Esophagus squamous epithelium (tissue), 5 donors: ENCODE measurements at places on chromosomes 6 and 20. TPM values are rescaled to one million over a fixed set of nuclear protein-coding genes. Genes with fewer than 3 reads are reported as not detected.
A peak's percentile ranks its signal among the peaks of the same experiment; 100 is the strongest.

DNA sequence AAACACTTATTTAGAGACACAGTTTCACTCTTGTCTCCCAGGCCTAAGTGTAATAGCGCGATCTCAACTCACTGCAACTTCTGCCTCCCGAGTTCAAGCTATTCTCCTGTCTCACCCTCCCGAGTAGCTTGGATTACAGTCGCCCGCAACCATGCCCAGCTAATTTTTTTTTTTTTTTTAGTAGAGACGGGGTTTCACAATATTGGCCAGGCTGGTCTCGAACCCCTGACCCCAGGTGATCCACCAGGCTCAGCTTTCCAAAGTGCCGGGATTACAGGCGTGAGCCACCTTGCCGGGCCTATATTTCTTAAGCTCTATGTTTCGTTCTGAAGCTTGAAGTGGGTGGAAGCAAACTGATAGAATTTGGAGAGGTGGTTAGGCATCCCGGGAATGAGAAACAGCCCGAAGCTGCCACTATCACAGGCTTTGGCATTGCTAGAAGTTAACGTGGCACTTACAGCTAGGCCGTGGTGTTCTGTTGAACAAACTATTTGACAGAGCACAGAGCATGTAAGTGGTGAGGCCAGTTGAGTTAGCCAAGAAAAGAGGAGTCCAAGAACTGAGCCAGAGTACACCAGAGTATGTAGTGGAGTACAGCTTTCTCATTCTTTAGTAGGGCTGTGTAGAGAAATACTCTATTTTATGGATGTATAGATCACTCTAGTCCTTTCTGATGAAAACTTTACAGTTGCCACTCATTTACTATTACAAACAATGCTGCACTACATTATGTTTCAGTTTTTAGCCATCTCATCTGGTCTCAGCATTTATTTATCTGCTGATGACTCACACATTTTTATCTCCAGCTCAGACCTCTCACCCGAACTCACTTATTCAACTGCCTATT is 62.0 kb upstream of the HFE start:
- no peaks in the 10 kb centered on the region for H3K27me3 ChIP-seq
- no peak overlapping the region for H3K4me3 ChIP-seq
- peaks cover 9% of the 10 kb centered on the region for H3K4me1 ChIP-seq
- DNase-seq, result no peak
- H3K36me3 ChIP-seq, result no peaks in the 10 kb centered on the region
- peak overlapping the region; percentile 97 for H3K27ac ChIP-seq

GFOD1 gene
- 16.1 TPM for total RNA-seq

FAM210B gene
- 40.6 TPM for total RNA-seq

FNDC11 gene
- not detected for total RNA-seq

PPP1R3G gene
- 1.1 TPM for total RNA-seq

DNA sequence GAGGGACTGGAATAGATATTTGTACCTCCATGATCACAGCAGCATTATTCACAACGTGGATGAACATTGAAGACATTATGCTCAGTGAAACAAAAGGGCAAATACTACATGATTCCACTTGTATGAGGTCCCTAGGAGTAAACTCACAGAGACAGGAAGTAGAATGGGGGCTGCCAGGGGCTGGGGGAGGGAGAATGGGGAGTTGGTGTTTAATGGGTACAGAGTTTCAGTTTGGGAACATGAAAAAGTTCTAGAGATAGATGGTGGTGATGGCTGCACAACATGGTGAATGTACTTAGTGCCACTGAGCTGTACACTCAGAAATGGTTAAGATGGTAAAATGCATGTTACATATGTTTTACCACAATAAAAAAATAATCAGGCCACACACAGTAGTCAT is 164.3 kb upstream of the RREB1 start:
- DNase-seq, result no peak
- no peak overlapping the region for H3K27ac ChIP-seq
- H3K4me3 ChIP-seq, result no peak overlapping the region
- peaks cover 13% of the 10 kb centered on the region for H3K4me1 ChIP-seq
- H3K27me3 ChIP-seq, result no peaks in the 10 kb centered on the region

GRCh38 chr6:35069262-35069661 is 71.9 kb downstream of the TCP11 start:
- no peak overlapping the region for H3K27ac ChIP-seq
- no peak for DNase-seq
- H3K4me1 ChIP-seq, result no peaks in the 10 kb centered on the region
- H3K4me3 ChIP-seq, result no peak overlapping the region

DNA sequence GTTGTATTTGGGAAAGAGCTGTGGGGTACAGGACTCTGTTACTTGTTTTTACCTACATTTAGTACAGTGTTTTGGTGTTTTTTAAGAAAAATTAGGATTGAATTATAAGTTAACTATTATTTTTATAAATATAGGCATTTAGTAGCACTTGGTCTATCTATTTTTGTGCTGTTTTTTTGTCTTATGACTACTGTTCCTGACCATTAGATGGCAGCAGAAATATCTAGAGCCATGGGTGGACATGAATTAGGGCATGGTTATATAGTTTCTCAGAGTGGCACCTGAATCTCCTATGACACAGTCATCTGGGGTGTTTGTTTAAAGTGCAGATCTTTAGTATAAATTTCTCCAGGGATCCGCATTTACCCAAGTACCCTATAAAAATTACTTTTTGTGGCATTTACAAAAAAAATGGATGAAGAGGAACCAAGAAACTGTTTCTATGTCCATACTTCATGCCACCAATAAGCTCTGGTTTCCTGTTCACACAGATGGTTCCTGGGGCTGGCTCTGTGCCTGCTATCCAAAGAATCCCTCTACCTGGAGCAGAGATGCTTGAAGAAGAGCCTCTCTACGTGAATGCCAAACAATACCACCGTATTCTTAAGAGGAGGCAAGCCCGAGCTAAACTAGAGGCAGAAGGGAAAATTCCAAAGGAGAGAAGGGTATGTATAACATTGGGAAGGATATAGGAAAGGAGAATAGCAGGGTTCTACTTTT is 19.8 kb downstream of the NFYA start:
- H3K4me3 ChIP-seq, result no peak overlapping the region
- no peak overlapping the region for H3K27ac ChIP-seq
- peaks cover 41% of the 10 kb centered on the region for H3K36me3 ChIP-seq

DNA sequence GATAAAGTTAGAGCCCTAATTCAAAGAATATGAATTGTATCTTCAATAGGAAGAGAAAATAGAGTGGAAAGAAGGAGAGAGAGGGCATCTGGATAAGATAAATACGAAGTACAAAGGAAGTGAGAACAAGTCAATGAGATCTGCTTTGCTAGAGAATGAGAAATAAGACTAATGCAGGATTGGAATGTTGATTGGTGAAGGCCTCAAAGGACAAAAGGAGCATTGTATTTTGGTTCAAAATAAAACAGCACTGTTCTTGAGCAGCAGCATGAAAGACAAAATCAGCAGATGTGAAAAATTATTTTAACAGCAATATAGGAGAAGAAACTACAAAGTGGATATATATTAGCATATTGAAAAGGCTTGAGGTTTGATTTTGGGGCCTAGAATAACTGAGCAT is 5.1 kb upstream of the TMEM244 start:
- no peak overlapping the region for H3K4me3 ChIP-seq
- no peaks in the 10 kb centered on the region for H3K36me3 ChIP-seq
- H3K4me1 ChIP-seq, result no peaks in the 10 kb centered on the region
- H3K27me3 ChIP-seq, result no peaks in the 10 kb centered on the region

DNA sequence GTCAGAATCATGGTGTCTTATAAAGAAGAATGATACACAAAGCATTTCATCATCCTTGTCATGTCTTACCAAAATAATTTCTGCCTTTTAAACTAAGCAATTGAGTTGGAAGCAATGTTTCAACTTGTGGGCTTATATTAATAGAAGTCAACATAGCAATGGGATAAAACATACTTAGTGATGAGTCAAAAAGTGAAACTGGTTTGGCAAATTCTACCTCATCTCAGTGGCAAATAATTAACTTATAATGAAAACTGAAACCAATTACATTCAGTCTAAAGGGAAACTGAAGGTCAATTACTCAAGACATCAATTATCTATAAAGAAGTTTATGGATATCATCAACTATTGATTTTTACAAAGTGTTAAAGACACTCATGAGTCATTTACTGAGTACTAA is 463.8 kb downstream of the BMP2 start:
- DNase-seq, result no peak
- no peak overlapping the region for H3K27ac ChIP-seq
- H3K4me3 ChIP-seq, result no peak overlapping the region
- no peaks in the 10 kb centered on the region for H3K4me1 ChIP-seq

GRCh38 chr20:37317994-37318640 is 27.8 kb upstream of the SRC start:
- H3K36me3 ChIP-seq, result peaks cover 45% of the 10 kb centered on the region
- H3K27ac ChIP-seq, result peak overlapping the region; percentile 34
- DNase-seq, result no peak
- peaks cover 51% of the 10 kb centered on the region for H3K4me1 ChIP-seq

NOL4L gene
- total RNA-seq, result 1.5 TPM

DNA sequence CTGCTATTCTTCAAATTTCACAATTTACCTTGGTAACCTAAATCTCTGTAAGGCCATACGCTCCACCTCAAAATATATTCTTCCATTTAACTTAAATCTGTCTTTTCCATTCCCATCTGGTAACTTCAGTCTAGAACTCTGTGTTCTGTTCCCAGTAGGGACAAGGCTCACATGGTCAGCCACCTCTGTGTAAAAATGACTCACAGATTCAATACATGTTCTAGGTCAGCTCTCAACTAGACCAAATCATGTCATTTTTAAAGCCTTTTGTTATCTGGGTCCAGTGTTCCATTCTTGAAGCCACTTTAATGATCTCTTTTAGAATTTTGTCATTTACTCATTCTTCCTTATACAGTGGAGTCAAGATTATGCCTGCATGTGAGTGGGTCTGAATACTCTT is 315.6 kb upstream of the CITED2 start:
- H3K27ac ChIP-seq, result no peak overlapping the region
- no peaks in the 10 kb centered on the region for H3K4me1 ChIP-seq
- no peak for DNase-seq
- no peaks in the 10 kb centered on the region for H3K27me3 ChIP-seq
- no peak overlapping the region for H3K4me3 ChIP-seq
- H3K36me3 ChIP-seq, result no peaks in the 10 kb centered on the region

DNA sequence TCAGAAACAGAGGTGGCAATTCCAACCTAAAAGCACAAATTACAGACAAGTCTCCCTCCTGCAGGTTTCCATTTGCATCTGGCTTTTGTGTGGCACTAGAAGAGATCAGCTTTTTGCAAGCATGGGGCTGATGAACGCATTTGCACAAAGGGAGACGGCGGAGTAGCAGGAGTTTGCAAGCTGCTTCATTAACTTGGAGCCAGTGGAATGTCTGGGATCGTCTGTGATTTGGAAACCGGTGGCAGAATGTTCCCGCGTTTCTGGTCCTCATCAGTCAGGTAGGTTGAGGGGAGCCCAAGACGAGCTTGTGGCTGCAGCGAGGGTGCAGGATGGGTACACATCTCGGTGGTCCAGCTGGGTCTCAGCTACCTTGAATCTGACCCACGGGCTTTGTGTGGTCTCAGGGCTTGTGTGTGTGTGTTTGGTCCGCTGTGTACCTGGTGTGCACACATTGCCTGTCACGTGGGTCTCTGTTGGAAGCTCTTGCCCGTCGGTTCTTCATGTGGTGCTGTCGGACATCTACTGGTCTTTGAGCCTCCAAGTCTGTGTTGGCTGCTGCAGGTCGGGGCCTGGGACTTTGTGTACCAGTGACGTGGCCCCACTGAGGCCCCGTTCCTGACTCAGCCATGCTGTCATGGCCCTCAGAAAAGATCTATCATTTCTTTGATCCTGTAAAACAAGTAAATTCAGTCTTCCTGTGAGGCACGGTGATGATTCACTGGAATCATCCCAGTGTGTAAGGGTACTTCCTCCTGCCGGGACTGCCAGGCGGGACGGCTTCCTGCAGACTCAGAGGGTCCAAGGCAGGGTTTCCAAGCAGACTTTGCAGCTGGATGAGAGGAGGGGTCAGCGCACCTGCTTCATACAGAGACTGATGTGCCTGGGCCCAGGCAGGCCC is 12.4 kb upstream of the MYT1 start:
- no peak overlapping the region for H3K4me3 ChIP-seq
- no peak for DNase-seq
- H3K27me3 ChIP-seq, result no peaks in the 10 kb centered on the region

- no peak overlapping the region for H3K27ac ChIP-seq
- no peaks in the 10 kb centered on the region for H3K4me1 ChIP-seq
- H3K36me3 ChIP-seq, result no peaks in the 10 kb centered on the region
Observed at GRCh38 chr6:145531822-145532221, 203.5 kb downstream of the EPM2A start.

DNA sequence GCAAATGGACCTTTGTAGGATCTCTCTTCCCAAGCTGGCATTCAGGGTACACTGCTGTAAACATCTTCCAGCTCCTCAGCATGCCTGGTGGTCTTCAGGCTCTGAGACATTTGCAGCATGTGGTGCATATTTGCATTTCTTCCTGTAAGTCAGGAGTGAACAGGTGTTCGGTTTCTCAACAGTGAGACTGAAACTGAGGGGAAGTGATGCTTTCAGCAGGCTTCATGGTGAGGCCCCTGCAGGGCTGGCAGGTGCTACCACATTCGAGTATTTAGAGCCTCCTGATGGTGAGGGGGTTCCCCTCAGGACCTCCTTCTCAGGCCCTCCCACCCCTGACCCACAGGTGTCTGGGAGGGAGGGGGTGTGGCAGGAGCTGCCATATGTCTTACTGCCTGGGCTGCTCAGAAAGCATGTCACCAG is 15.1 kb downstream of the MYBL2 start:
- H3K36me3 ChIP-seq, result no peaks in the 10 kb centered on the region
- H3K4me3 ChIP-seq, result no peak overlapping the region
- no peaks in the 10 kb centered on the region for H3K4me1 ChIP-seq
- DNase-seq, result peak; percentile 39
- H3K27ac ChIP-seq, result no peak overlapping the region

DNA sequence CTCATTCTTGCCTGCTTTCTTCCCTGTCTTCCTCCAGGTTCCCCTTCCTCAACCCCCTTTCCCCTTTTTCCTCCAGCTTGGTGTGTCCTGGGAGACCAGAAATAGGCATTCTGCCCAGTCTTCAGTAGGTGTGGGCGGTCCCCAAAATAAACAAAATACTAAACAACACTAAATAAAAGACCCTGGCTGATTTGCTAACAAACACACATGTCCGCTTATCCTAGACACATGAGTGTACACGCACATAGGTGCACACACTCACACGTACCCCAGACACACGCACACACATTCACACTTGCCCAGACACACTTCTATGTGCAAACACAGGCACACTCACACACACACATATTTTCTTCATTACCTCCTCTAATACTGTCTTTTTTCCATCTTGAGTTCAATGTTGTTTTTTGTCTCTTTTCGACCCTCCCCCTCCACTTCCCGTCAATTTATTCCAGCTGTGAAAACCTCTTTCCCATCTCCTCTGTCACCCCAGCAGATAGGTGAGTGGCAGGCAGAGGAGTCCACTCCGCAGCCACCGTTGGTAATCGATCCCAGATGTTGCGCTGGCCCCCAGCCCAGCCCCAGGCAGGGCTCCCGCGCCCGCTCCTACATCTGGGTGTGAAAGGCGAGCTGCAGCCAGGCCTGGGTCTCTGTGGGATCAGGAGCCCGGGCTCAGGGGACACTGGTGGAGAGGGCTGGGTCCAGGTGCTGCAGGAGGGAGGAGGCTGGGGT is 56.9 kb upstream of the FOXP4 start:
- no peaks in the 10 kb centered on the region for H3K4me1 ChIP-seq
- H3K4me3 ChIP-seq, result no peak overlapping the region
- H3K27ac ChIP-seq, result no peak overlapping the region
- H3K27me3 ChIP-seq, result no peaks in the 10 kb centered on the region
- no peak for DNase-seq
